ENCODE measurements at places on chromosomes 16 and 17.

GRCh38 chr17:58391302-58391984 lies 25.9 kb downstream of the RNF43 start:
- DNase-seq, result no peak

DNA sequence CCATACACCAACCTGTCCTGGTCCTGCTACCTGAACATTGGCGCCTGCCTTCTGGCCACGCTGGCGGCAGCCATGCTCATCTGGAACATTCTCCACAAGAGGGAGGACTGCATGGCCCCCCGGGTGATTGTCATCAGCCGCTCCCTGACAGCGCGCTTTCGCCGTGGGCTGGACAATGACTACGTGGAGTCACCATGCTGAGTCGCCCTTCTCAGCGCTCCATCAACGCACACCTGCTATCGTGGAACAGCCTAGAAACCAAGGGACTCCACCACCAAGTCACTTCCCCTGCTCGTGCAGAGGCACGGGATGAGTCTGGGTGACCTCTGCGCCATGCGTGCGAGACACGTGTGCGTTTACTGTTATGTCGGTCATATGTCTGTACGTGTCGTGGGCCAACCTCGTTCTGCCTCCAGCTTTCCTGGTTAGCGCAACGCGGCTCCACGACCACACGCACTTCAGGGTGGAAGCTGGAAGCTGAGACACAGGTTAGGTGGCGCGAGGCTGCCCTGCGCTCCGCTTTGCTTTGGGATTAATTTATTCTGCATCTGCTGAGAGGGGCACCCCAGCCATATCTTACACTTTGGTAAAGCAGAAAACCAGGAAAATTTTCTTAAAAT lies 21.5 kb downstream of the TMEM204 start:
- DNase-seq, result no peak

GRCh38 chr16:81940781-81941560 lies 70.3 kb downstream of the SDR42E1 start:
- DNase-seq, result no peak

GRCh38 chr16:70523076-70523742 lies at the start of gene COG4:
Gene COG4, minus strand, starts transcription at chr16:70523554. Its CDS starts 11 bp downstream, at chr16:70523543.
- peak; percentile 84 for DNase-seq

DNA sequence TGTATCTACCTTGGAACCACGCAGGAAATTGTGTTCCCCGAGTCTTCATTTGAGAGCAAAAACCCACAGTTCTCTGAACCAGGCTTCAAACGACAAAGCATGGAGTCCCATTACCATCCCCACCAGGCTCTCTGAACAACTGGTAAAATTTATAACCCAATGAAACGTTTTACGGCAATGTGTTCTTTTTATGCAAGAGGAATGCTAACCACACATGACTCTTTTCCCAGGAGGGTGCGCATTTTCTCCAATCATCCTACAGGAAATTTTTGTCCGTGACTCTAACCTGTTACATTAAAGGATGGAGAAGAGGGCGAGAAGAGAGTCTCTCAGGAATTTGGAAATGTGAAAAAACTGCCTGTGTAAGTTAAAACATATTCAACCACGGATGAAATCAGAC lies 17.8 kb downstream of the STX8 start:
- DNase-seq, result no peak

DNA sequence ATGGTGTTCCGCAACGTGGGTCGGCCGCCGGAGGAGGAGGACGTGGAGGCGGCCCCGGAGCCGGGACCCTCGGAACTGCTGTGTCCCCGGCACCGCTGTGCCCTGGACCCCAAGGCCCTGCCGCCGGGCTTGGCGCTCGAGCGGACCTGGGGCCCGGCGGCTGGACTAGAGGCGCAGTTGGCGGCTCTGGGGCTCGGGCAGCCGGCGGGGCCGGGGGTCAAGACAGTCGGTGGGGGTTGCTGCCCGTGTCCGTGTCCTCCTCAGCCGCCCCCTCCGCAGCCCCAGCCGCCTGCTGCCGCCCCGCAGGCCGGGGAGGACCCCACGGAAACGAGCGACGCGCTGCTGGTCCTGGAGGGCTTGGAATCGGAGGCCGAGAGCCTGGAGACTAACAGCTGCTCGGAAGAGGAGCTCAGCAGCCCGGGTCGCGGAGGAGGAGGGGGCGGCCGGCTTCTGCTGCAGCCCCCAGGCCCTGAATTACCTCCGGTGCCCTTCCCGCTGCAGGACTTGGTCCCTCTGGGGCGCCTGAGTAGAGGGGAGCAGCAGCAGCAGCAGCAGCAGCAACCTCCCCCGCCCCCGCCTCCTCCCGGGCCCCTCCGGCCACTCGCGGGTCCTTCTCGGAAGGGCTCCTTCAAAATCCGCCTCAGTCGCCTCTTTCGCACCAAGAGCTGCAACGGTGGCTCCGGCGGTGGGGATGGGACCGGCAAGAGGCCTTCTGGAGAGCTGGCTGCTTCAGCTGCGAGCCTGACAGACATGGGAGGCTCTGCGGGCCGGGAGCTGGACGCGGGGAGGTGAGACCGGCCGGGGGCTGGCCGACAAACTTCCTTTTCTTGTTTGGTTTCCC lies 821 bp downstream of the SOCS7 start:
- no peak for DNase-seq

DNA sequence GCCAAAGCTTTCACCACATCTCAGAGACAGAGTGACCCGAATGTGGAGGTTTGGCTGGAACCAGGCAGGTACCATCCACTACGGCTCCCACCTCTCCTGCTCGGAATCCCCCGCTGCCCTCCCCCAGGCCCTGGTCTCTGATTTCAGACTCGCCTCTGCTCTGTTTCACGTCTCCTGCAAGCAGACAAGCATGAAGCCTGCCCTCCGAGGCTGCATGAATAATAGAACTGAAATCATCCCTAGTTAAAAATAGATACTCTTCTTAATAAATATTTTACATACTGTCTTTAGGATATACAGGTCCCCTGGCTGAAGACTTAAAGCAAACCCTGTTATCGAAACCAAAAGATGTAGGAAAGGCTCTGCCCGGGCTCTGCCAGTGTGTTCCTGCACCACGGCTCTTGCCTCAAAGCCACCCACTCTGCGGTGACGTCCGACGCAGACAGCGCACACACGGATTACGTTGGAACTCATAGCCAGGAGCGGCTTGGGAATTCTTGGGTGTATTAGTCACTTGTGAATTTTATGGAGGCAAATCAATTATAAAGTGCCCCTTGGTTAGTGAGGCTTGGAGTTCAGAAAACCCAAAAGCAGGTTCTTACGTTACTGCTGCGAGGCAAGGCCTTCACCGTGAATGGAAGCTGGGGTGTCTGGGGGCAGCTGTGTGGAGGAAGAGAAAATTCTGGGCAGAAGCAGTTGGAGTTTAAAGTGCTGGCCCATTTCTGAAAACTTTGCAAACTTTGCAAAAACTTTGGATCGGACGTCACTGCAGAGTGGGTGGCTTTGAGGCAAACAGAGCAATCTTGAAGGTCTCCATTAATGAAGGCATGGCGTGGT lies 25.6 kb upstream of the NPTX1 start:
- no peak for DNase-seq

Data from activated CD4-positive, CD25-positive, alpha-beta regulatory T cell treated with anti-CD3 and anti-CD28 coated beads, Interleukin-2, amount 50 U/mL, for 16 hours (primary cell).